ENCODE measurements at places on chromosomes 5 and 9.

- no peak for DNase-seq
These were observed 637 bp upstream of the SMC5 start for GRCh38 chr9:70257991-70258691.

DNA sequence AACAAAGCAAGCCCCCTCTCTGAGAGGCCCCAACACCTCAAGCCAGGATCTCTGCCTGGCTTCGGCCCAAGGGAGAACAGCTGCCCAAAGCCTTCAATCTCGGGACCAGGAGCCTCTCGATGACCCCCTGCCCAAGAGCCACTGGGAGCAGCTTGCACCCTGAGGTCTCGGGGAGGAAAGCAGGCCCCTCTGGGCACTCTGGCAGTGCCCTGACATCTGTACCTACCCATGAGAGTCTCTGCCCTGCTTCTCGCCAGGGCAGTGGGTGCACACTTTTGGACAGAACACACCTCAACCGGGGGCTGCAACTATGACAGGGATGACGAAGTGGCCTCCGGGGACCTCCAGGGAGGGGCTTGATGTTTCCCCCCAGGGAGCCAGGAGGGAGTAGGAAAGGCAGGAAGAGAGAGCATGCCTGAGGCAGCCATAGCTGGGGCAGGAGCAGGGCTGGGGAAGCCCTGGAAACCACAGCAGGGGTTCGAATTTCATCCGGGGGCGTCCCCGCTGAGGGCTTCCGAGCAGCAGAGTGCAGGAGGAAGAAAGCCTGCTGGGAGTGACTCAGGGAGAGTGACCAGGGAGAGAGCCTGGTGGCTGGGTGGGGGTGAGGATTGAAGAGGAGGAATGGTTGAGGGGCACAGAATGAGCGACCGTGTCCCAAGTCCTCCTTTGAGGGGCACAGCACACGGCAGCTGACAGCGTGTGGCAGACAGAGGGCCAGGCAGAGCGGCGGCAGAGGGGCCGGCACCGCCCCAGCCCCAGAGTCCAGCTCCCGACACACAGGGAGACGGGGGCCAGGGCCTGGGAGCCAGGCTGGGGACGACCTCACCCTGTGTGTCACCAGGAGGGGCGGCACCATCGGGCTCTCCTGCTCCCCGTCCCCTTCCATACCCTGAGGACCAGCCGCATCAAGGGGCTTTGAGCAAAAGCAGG lies 1.8 kb downstream of the LPCAT1 start:
- DNase-seq = peak; percentile 24

DNA sequence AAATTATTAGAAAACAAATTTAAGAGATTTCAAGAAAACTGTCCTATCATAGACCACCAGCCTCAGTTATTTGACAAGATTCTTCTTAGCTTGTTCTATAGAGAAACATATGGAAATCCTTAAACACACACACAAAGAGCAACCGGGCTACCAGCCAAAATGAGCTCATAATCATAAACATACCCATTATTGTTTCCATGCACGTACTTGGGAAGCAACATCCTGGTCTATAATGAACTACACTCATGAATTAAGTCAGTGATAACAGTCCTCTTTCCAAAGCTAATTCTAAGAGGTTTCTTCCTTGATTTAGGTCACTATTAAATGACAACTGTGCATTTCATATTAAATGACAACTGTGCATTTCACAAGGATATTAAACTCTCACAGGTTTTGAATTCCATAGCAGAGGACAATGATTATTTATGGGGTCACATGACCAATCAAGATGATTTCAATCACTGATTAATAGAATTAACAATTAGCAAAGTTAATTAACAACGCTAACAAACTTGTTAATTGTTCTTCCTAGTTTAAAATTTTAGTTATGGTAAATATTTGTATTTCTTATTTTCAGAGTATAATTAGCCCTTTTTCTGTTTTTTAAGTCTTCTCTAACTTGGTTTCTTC lies 77.0 kb downstream of the OXCT1 start:
- peak; percentile 70 for DNase-seq

DNA sequence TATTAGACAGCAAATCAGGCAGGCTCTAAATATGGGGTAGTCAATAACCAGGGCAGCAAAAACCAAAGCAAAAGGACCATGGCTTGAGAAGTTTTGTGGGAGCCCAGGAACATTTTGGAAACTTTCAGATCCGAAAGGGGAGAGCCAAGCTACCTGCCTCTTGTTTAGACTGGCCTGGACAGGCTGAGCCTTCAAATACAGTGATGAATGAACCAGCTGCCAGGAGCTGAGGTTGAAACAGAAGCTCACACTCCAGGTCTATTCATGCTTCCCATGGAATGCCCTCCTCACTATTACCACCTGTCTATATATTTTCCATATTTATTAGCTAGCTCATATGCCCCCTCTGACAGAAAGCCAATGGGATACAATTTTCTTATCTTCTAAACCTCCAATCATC lies 150.8 kb upstream of the SLC44A1 start:
- DNase-seq = no peak

DNA sequence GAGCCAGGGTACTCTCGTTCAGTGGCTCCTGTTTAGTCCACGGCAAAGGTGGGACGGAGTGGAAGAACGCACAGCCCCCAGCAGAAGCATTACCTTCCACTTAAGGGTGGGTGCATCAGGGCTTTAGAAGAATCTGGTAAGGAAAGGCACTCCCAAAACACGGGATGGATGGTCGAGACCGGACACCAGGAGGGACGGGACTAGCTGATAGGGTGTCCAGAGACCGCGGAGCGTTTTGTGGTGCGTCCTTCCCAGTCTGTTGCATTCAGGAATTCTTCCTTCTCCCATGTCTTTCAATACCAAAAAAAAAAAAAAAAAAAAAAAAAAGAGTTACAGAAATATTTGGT lies 545 bp upstream of the CTSV start:
- no peak for DNase-seq

DNA sequence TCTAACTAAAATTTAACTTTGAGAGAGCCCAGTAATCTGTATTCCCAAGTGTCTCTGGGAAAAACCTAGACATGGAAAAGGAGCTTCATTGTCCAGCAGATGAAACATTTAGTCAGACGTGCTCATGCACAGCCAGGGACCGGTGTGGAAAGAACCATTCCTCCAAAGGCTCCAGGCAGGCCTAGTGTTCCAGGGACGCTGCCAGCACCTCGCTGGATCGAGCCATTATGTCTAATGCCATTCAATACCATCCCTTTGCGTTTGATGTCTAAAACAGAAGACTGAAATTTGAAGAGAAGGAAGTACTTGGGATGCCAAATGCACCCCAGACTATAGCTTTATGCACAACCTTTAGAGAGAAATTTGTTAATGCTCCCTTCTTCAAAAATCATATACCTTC lies 1.4 kb upstream of the CHSY3 start:
- no peak for DNase-seq

GRCh38 chr9:5113523-5113922 lies 71.9 kb downstream of the INSL6 start:
- DNase-seq = no peak

- no peak for DNase-seq
These were observed 974 bp downstream of the CCDC69 start for GRCh38 chr5:151222790-151223446.

DNA sequence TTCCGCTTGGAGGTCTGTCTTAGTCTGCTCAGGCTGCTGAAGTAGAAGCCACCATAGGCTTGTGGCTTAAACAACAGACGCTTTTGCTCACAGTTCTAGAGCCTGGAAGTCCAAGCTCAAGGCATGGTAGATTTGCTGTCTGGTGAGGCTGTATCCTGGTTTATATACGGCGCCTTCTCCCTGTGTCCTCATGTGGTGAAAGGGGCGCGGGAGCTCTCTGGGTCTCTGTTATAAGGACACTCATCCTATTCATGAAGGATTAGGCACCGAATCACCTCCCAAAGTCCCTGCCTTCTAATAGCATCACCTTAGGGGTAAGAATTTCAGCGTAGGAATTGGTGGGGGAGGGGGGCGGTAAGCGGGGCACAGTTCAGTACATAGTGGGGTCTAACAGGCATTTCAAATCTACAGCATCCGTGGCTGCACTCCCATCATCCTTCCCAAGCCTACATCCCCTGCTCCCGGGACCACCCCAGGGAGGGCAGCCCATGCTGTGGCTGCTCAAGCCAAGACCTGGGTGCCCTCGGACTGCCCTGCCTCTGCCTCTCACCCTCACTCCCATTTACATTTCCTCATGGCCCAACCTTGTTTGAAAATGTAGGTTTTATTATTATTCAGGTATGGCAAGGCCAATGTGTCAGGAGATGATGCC lies 15.1 kb upstream of the LPCAT1 start:
- DNase-seq = no peak

DNA sequence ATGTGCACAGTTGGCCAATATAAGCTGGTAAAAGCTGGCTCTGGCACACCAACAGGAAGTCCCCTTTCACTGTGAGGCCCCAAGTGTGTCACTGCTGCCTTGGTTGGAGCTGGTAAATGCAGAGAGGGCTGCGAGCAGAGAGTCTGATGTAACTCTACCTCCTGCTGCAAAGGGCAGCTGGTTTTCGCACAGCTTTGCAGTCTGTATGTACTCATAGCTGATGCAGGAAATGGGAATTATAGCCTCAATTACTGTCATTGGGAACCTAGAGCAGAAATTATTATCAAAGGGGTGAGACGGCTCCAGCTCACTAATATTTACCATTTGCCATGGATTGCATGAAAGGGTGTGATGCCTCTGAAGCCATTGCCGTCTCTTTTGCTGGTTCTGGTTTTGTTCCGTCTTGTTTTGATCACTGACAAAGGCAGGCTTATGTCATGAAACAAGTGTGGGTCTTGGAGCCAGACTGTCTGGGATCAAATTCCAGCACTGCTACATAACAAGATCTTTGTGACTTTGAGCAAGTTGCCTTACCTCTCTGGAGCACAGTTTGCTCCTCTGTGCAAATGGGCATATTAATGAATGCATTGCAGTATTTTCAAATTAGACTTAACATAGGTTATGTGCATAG lies 124.3 kb upstream of the SLC25A48 start:
- DNase-seq = no peak

GRCh38 chr9:27086818-27087680 lies 22.0 kb upstream of the TEK start:
- DNase-seq = peak; percentile 44

DNA sequence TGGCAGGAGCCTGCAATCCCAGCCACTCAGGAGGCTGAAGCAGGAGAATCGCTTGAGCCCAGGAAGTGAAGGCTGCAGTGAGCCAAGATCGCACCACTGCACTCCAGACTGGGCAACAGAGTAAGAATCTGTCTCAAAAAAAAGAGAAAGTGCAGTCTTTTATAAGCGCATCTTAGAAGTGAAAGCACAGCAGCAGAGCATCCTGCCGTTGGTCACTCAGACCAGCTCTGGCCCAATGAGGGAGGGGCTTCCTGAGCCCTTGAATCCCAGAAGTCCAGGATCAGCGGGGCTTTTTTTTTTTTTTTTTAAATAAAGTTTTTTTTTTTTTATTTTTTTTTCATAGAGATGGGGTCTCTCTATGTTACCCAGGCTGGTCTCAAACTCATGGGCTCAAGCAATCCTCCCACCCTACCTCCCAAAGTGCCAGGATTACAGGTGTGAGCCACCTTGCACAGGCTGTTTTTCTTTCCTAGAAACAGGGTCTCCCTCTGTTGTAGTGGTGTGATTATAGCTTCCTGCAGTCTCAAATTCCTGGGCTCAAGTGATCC lies 42.3 kb downstream of the NAIF1 start:
- DNase-seq = no peak

DNA sequence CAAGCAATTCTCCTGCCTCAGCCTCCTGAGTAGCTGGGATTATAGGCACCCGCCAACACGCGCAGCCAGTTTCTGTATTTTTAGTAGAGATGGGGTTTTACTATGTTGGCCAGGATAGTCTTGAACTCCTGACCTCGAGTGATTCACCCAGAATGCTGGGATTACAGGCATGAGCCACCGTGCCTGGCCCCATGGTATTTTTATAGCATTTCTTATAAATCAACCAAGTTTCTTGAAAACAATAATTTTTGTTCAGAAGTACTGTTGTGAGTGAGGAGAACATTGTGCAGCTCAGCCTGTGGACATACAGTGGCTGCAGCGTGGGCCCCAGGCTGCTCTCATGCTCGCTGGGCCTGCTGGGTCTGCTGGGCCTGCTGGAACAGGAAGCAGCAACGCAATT lies 45.3 kb downstream of the MAP1B start:
- no peak for DNase-seq

GRCh38 chr5:116947691-116948528 lies 373.3 kb upstream of the SEMA6A start:
- DNase-seq = no peak

- DNase-seq = no peak
These were observed 221.2 kb downstream of the MEF2C start for GRCh38 chr5:88661806-88662207.

GRCh38 chr5:1437226-1437829 lies 7.9 kb downstream of the SLC6A3 start:
- no peak for DNase-seq

- DNase-seq = no peak
These were observed 128.0 kb downstream of the SLC1A3 start for GRCh38 chr5:36734422-36734821.

DNA sequence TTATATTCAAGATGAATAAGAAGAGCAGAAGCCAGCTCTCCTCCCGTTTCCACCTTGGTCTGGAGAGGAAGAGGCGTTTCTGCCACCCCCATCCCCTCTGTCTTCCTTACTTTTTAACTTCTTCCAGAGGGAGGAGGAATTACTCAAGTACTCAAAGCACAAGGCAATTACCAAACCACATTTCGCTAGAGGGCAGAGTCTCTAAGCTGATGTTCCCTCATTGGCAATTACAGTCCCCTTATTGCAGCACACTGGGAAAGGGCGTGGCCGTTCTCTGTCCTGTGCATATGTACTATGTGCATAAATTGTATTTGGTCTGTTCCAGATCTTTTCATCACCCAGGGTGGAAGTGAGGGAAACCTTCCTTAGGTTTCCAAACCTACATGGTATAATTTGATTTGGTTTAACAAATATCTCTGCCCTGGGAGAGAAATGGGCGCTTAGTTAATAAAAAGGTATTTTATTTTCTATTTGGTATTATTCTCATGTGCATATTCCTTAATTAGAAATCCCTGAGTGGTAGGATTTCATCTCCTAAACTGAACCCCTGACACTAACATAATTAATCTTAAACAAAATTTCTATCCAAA lies 29.8 kb upstream of the ALDOB start:
- no peak for DNase-seq

- no peak for DNase-seq
These were observed 76.7 kb upstream of the CHD1 start for GRCh38 chr5:99005506-99005905.

- no peak for DNase-seq
These were observed 500.2 kb upstream of the ADAMTS16 start for GRCh38 chr5:4639946-4640345.

Measured in AG04449 (cell line).